ENCODE measurements at places on chromosomes 2 and 18.

GRCh38 chr2:6254441-6254840 lies 562.3 kb downstream of the SOX11 start:
- no peak for DNase-seq

- DNase-seq = no peak
Observed at GRCh38 chr18:77001041-77001440, 131.5 kb downstream of the MBP start.

DNA sequence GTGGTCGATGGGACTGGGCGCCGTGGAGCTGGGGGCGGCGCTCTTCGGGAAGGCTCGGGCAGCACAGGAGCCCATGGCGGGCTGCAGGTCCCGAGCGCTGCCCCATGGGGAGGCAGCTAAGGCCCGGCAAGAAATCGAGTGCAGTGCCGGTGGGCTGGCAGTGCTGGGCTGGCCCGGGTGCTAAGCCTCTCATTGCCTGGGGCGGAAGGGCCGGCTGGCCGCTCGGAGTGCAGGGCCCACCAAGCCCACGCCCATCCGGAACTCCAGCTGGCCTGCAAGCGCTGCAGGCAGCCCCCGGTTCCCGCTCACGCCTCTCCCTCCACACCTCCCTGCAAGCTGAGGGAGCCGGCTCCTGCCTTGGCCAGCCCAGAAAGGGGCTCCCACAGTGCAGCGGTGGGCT lies 748.4 kb upstream of the NRXN1 start:
- no peak for DNase-seq

DNA sequence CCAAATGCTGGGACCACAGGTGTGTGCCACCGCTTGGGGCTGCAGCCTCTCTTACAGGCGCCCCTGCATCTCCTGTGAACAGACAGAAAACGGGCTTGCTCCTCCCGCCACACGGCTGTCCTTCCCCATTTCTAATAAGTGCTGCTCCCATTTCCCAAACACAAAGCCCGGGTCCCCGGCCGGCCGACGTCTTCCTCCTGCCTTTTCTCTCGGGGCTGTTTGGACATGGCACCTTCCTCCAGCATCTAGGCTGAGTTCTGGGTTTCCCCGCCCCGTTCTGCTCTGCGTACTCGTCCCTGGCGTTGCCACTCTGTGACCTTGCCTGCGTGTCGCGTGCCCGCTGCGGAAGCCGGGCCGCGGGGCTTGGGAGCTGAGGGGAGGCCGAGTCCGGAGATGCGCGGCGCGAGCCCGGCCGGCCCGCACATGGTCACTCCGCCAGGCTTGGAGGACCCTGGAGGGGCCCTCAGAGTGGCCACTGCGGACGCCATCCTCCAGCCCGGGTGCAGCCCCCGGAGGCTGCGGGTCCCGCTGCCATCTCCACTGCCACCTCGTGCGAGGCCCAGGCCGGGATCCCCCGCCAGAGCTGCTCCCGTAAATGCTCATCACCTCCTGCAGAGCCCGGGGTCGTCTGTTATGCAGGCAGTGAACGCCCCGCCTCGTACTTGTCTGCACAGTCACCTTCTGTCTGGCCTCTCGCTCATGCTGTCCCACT lies 26.3 kb downstream of the PRELID3A start:
- no peak for DNase-seq

DNA sequence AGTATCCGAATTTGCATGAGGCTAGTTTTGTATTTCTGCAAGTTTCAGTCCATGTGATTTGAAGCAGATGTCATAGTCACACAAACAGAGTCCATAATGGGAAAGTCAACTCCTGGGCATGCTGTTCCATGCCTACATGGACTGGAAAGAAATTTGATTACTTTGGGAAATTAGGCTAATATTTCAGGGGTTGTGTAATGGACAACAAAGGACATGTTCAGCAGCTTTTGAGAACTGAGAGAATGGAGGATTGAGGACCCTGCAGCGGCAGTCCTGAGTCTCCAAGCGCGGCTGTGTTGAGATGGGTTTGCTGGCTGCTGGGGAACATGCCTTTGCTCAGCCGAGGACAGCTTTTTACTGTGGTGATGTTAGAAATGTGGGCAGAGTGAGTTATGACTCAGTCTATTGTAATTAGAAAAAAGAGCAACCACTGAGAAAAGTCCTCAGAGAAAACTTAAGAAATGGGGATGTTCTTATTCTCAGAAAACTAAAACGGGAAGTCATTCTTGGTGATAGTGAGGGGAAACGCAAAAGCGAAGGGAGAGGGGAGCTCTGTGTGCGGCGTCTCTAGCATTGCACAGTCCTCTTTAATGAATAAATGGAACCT lies 149.2 kb downstream of the FAM210A start:
- no peak for DNase-seq

DNA sequence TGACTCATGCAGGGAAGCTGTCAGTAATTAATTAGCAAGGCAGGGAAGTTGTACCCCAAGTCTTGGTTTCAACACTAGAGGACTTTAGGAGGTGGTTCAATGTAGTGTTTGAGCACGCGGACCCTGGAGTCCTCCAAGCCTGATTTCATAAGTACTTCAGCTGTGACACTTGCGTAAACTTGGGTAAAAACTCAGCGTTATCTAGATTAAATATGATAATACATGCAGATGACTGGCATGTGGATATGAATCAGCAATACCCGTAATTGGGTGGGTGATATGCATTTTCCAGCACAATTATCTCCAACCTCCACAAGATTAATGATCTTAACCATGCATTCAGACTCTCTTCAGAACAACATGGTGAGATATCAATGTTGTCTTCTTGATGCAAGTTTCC lies 5.2 kb downstream of the UGT1A7 start:
- no peak for DNase-seq

DNA sequence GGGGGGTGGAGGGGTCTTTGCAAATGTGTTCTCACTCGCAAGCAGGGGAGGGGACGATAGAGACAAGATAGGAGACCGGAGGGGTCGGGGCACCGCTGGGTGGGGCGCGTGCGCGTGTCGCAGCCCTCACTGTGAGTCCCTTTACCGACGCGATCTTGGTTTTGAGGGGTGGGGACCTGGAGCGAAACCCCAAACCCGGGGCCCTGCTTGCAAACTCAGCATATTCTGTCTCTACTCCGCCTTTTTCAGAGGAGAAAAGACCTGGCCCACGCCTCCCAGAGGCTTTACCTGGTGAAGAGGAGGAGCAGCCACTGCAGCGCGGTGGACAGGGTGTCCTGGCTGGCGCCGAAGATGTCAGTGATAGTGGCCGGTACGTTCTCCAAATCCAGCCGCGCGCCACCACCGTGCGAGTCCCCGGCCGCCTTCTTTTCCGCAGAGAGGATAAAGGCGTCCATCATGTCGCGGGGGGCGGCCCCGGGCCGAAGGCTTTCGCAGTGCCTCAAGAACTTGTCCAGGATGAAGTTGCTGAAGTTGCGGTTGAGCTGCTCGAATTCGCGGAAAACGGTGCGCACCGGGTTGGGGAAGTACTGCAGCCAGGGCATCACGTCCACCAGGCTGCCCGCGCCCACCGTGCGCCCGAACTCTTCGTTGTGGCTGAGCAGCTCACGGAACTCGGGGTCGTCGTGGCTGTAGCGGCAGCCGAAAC lies 1.7 kb downstream of the CYP1B1 start:
- no peak for DNase-seq

DNA sequence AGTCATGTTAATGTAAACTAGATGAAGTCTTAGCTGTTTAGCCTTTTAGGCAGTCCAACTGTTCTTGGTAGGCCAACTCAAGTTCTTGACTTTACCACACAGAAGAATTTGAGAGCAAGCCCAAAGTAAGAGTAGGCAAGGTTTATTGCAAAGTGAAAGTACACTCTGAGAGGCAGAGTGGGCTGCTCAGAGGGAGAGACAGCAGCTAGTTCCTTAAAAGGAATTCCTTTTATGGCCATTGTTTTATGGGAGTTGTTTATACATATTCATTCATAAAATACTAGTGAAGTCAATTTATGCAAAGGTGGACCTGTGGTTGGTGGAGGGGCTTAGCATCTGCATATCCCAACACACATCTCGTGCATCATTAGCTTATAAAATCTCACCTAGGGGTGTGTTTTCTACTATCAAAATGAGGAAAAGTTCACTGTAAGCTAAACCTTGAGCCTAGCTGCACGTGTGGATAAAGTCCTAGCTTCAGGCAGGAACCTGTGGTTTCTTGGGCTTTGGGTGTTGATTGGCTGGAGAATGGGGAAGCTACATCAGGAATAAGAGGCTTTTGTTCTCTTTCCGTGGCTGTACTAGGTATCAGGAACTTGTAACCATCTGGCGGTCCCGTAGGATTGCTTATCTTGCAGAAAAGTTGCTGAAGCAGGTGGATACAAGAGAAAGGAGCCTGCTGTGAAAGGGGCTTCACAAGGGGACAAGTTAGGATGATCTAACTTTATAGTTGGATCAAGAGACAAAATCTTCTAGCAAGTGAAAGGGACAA lies 110.4 kb upstream of the GULP1 start:
- no peak for DNase-seq

DNA sequence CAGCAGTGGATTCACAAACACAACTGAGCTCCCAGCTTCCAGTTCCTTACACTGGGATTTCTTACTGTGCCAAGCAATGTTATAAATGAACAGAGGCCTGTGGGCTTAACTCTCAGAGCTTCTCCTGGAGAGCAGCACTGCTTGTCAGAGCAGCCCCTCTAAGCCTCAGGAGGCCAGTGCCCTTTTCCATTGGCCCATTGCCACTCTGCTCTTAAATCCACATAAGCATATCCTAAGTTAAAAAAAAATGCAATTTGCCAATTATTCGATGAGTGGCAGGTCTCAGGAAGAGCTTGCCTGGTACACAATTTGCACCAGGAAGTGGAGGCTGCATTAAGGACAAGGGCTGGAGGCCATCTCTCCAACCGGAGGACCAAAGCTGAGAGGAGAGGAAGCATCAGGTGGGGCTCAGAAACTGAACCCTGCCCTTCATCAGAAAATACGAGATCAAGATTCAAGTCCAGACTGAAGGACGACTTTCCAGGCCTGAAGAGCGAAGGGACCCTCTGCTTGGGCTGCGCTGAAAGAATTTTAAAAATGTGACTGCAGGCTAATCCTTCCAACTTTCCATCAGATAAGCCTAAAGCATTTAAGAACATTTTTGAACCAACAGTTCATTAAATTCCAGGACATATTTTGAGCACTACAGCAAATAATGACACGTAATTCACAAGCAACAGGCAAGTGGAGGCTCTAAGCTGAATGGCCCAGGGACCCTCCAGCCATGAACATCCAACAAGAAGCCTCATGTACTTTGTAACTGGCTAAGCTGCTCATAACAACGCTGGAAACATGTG lies 28.4 kb upstream of the PXDN start:
- no peak for DNase-seq

DNA sequence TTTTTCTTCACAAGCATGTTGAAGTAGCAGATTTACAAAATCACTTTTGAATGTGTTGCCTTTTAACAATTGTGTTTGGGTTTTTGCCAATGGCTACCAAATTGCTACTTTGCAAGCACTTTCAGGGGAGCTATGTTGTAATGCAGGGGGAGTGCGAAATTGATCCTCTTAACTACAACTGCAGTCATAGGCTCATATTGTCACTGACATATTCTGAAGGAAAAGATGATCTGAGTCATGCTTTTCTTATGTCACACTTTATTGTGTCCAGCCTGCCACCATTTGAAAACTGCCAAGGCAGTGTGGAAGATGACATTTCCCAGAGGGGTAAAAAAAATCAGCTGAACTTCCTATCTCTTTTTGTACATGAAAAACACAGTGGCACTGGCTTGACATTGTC lies 74.9 kb downstream of the GPD2 start:
- DNase-seq = no peak

DNA sequence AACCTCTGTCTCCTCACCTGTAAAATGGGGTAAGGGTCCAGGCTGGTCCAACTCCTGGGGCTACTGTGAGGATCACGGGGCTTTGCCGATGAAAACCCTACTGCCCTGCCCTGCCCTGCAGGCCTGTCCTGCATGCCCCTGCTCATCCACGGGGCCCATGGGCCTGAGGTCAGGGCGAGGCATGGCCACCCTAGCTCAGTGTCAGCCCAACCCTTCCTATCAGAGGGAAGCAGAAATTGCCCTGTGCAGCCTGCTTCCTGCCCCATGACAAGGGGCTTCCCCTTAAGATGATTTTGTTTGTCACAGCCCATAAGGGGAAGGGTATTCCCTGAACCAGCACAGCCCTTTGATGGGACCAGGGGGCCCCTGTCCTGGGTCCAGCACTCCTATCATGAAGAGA lies 353.6 kb upstream of the ID2 start:
- DNase-seq = no peak

GRCh38 chr18:54323970-54324369 lies 33.7 kb downstream of the STARD6 start:
- DNase-seq = no peak

- DNase-seq = no peak
Observed at GRCh38 chr2:149307014-149307413, 23.4 kb upstream of the LYPD6 start.

DNA sequence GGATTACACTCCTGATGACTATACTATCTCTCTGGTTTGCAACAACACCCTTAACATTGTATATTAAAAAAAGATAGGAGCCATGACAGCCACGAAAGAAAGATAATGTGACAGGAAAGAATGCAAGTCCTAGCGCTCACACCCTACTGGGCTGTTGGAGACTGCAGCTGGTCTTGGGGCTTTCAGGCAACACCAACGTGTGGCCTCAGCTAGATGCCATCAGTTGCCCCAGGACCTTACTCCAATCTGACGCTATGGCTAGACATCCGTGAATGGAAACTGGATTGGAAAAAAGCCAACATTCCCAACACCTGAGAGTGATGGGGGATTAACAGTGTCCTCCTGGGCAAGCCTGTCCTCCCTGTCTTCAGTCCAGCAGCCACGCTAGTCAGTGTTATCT lies 357.4 kb upstream of the GULP1 start:
- no peak for DNase-seq

GRCh38 chr2:9494081-9494480 lies 19.7 kb downstream of the IAH1 start:
- DNase-seq = no peak

DNA sequence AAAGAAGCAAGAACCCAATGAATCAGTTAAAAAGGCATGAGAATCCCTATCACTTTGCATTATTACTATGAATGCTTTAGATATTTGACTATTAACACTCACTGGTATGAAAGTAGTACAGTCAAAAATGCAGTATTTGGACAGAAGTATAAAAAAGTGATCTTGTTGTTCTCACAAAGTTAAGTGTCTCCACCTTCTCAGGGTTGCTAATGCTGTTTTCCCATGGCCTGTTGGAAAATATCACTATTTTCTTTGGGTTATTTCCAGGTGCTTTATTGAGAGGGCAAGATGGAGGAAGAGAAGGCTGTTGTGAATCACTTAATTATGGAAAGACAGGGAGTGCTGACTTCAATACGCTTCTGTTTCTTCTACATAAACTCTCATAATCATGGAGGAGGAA lies 13.6 kb upstream of the CREB1 start:
- no peak for DNase-seq
